ENCODE measurements at places on chromosomes 6 and 20. TPM values are rescaled to one million over a fixed set of nuclear protein-coding genes. Genes with fewer than 3 reads are reported as not detected.

- no peak for DNase-seq
Observed at GRCh38 chr20:47531458-47531857, 29.8 kb downstream of the NCOA3 start.

GRCh38 chr6:114008331-114008730 is 37.4 kb upstream of the HDAC2 start:
- no peak for DNase-seq

- peak; percentile 81 for DNase-seq
Observed at GRCh38 chr20:36102809-36103596, 51.5 kb upstream of the EPB41L1 start.

DNA sequence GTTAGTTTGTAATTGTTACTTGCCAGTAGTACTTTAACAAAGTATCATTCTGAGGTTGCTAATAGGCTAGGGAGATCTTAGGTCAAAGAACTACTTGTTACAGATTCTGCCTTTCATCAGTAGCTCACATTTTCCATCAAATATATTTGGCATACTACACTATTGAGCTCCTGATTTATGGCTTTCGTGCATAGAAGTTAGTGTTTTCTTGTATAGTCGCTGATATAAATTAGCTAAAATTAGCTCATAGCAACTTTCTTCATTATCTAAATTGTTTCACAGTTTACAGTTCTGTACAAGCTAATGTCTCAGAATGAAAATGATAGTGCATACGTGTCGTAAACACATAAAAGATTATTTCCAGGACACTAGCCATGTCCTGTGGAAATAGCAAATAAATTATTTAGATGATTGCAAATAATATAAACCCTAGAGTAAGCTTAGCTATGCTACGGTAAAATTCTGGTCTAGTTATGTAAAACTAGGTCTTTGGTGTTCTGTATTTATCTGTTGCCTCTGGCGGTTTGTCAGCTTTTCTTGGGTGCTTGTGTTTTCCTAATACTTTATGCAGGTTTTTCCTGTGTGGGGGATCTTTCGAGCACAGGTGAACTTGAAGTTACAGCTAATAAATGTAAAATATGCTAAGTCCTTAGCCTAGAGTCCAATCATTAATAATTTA is 15.1 kb downstream of the PDE7B start:
- no peak for DNase-seq

- DNase-seq = no peak
Observed at GRCh38 chr6:127115084-127115655, 3.3 kb upstream of the RSPO3 start.

- DNase-seq = peak; percentile 81
Observed at GRCh38 chr6:28985462-28986164, 19.5 kb downstream of the ZNF311 start.

- DNase-seq = no peak
Observed at GRCh38 chr6:150176659-150177058, 33.8 kb downstream of the PPP1R14C start.

Gene DAAM2
- 9.1 TPM for total RNA-seq

- peak; percentile 20 for DNase-seq
Observed at GRCh38 chr6:75563032-75563431, 38.6 kb upstream of the SENP6 start.

DNA sequence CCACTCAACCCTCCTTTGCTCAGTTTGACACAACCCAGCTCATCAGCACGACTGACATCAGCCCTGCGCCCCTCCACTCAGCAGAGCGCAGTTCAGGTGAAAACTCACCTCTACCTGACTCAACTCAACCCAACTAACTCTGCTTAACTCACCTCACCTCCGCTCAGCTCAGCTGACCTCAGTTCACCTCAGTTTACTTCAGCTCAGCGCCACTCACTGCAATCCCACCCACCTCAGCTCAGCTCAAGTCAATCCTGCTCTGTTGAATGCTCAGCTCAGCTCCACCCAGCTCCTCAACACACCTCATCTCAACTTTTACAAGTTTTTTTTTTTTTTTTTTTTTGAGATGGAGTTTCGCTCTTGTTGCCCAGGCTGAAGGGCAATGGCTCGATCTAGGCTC is 39.6 kb downstream of the CEBPB start:
- no peak for DNase-seq

Gene GNL1
- 37.8 TPM for total RNA-seq

Gene SYCP2
- 1.3 TPM for total RNA-seq

Gene BTN1A1
- total RNA-seq = not detected

DNA sequence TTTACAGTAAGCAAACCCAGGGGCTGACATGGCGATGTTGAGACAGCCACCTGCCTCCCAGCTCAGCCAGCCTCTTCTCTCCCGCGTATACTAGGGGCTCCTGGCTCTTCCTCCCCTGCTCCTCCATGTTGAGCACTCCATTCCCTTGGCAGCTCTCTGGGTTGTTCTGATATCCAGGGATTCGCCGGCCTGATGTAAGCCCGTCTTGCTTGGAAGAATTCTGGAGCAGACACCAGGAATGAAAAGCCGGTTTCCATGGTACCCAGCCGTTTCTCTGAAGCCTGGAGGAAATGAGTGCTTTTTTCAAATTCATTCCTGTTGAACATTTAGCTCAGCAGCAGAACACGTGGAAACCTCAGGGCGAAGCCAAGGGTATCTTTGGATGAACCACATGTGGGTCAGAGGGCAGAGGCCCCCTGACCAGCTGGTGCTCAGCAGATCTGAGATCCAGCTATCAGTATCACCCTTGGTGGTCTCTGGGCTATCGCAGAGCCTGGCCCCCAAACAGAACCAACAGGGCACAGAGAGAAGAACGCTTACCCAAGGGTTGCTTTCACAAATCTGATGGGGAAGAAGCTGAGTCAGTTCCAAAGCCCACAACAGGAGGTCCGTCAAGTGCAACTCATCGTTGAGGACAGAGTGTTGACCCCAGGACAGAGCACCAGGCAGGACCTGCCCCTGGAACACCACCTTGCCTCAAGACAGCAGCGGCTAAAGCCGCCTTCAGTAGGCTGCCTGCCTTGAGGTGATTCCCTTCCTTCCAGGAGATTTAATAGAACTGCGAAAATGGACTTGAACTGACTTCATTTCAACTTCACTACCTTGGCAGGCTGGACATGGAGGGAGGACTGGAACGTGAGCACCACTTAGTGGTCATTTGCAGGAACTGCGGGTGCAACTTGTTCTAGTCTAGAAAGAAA is 96.1 kb upstream of the RIN2 start:
- peak; percentile 80 for DNase-seq

DNA sequence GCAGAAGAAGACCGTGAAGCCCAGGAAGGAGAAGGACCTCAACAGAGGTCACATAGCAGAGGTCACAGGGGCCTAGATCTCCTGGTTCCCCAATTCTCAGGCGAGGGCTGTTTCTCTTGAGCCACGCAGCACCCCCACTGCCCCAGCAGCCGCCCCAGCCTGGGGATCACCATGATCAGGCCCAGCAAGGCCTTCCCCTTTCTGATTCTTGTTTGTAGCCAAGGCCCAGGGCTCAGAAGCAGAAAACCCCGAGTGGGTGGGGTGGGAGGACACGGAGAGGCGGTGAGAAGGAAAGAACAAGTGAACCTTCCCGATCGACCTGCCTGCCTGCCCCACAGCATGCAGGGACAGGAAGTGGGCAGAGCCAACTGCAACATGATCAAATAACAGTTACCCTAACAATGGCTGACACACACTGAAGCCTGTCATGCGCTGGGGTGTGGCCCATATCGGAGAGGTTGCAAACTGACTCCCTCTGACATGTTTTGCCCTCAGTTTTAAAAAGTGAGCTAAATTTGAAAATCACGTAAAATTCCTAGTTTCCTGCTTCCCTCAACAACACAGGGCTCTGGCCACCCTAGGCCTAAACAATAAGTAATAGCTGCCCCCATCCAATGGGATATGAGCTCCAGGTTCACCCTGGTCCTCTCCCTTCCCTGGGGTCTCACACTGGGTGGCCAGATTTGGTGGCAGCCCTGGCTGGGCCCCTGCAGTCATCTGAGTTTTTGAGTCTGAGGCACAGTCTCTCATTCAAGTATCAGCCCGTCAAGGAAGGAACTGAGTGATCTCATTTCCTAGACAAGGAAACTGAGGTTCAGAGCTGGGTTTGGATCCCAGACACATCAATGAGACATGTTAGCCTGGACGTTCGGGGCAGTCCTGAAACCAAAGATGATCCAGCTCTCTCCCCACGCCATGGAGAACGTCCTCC is 6.5 kb downstream of the PEDS1 start:
- peak; percentile 68 for DNase-seq

Gene DNAJC5
- 57.5 TPM for total RNA-seq

GRCh38 chr6:148629181-148629580 is 117.6 kb upstream of the UST start:
- no peak for DNase-seq
